IPS-NIHi11 (cell line): ENCODE measurements at places on chromosomes 13 and 19.
A peak's percentile ranks its signal among the peaks of the same experiment; 100 is the strongest.

DNA sequence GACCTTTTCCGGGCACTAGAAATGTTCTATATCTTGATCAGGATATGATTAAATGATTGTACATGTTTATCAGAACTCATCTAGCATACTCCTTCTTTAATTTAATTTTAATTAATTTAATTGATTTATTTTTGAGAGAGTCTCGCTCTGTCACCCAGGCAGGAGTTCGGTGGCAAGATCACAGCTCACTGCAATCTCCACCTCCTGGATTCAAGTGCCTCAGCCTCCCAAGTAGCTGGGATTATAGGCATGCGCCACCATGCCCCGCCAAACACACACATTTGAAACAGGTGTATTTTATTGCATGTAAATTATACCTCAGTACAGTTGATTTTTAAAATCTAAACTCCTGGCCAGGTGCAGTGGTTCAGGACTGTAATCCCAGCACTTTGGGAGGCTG is 17.4 kb upstream of the BCL3 start:
- DNase-seq, result no peak

DNA sequence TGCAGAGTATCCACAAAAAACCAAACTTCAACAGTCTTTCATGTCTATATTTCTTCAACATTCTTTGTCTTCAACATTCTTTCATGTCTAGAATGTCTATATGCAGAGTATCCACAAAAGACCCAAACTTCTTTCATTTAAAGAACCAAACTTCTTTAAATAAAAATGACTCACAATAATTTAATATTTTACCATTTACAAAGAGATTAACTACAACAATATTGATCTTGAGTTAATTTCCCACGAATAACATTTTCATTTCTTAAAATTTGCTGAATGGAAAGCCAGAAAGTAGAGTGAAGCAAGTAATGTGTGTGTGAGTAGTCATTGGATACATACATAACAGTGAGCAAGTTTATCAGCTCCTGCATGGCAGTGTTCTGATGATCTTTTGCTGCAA is 1069.7 kb downstream of the EFNB2 start:
- DNase-seq, result no peak

- DNase-seq, result peak; percentile 81
These were observed 20.0 kb downstream of the TICAM1 start for GRCh38 chr19:4811328-4812131.

DNA sequence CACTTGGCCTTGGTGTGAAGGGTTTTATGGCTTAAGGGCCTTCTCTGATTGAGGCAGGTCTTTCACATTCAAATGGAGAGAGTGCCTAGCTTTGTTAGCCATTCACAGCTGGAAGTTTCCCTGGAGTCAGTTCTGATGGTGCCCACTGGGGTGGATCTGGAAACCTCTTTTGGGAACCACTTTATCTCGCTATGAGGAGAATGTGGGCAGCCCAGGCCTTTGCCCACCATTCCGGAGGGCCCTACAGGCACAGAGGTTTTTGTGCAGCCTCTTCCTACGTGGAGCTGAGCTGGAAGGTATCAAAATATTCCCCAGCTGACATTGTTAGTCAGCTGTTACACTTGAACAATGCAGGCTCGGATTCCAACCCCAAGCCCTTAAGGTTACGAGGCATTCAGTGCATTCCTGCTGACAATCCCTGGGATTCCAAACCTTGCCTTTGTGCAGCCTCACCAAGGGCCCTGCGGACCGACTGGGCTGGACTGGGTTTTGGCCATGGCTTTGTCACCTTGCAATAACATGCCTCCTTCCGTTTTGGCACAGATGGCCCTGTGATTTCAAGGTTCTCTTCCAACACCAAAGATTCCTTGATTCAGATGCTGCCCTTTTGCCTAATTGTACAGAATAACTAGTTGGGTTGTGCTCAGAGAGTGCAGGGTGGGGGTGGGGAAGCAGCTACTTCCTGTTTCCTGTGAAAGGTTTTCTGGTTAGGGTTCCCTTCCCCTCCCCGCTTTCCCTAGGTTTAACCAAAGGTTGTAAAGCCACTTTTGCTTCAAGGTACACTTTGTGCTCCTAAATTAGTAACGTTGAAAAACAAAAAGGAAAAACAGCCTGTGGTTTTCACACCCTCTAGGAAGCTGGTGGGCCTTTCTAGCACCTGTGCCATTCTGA is 27.0 kb downstream of the SAE1 start:
- peak; percentile 84 for DNase-seq

DNA sequence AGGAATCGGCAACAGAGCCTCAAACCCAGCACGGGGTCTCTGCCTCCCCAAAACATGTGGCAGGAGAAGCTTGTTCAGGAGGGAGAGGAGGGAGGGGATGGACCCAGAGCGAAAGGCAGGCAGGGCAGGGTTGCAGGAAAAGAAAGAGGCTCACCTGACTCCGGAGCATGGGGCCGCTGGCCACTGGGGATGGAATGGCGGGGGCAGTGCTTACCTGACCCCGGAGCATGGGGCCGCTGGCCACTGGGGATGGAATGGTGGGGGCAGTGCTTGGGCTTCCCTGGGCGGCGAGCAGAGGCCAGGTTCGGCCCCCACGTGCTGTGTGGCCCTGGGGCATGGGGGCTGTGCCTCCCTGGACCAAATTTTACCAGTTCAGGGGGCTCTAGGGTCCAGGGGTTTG is 13.3 kb upstream of the CELF5 start:
- DNase-seq, result no peak
